ENCODE measurements at places on chromosomes 7 and 10. TPM values are rescaled to one million over a fixed set of nuclear protein-coding genes. Genes with fewer than 3 reads are reported as not detected.

CLEC2L gene
- polyA plus RNA-seq, result 0.03 TPM

KCND2 gene
- polyA plus RNA-seq, result not detected

- no peak overlapping the region for H3K27ac ChIP-seq
- H3K27me3 ChIP-seq, result peaks cover 6% of the 10 kb centered on the region
- H3K4me3 ChIP-seq, result no peak overlapping the region
- no peak for DNase-seq
- H3K36me3 ChIP-seq, result no peaks in the 10 kb centered on the region
- no peaks in the 10 kb centered on the region for H3K4me1 ChIP-seq
These were observed 50.8 kb downstream of the KCNH2 start for GRCh38 chr7:150927157-150927955.

GRCh38 chr10:69056129-69056528, 31.8 kb upstream of the SRGN start:
- H3K4me1 ChIP-seq, result peaks cover 38% of the 10 kb centered on the region
- no peak for DNase-seq
- no peaks in the 10 kb centered on the region for H3K27me3 ChIP-seq
- no peak overlapping the region for H3K4me3 ChIP-seq

DNA sequence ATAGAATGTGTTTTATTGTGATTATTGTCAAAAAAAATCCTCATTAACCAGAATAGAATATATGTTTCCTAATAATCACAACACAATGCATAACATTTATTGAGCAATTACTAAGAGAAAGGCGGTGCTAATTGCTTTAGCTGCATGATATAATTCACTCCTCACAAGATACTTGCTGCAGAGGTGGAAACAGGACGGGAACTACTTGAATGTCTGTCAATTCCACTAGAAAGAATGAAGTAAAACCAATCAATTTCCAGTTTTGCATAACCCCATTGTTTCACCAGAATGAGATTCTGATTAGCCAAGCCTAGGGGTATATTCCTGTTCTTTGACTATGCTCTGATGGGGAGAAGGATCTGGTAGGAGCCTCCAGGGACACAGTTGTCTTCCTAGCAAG, 239.1 kb upstream of the NRP1 start:
- peaks cover 11% of the 10 kb centered on the region for H3K4me1 ChIP-seq
- no peak for DNase-seq
- no peaks in the 10 kb centered on the region for H3K36me3 ChIP-seq
- no peak overlapping the region for H3K4me3 ChIP-seq

GRCh38 chr10:411603-412002, 276.3 kb downstream of the ZMYND11 start:
- H3K27me3 ChIP-seq, result no peaks in the 10 kb centered on the region
- H3K27ac ChIP-seq, result no peak overlapping the region
- DNase-seq, result no peak
- no peaks in the 10 kb centered on the region for H3K36me3 ChIP-seq
- H3K4me1 ChIP-seq, result peaks cover 16% of the 10 kb centered on the region
- no peak overlapping the region for H3K4me3 ChIP-seq

DNA sequence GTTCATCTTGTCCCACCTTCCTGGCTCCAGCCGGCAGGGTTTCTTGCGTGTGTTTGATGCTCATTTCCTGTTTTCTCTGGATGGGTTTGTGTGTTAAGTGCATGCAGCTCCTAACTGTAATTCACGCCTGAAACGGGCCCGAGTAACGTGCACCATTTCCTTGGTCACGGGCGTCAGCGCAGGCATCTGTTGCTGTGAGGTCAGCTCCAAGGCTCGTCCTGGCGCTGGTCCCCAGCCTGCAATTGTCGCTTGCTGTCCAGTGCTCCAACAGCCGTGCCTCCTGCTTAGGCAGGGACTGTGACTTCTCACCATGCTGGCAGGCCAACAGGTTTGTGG, 201.1 kb downstream of the GLRX3 start:
- H3K4me3 ChIP-seq, result no peak overlapping the region
- H3K27me3 ChIP-seq, result no peaks in the 10 kb centered on the region
- no peaks in the 10 kb centered on the region for H3K4me1 ChIP-seq
